ENCODE measurements at places on chromosomes 3 and 15.
A peak's percentile ranks its signal among the peaks of the same experiment; 100 is the strongest.

DNA sequence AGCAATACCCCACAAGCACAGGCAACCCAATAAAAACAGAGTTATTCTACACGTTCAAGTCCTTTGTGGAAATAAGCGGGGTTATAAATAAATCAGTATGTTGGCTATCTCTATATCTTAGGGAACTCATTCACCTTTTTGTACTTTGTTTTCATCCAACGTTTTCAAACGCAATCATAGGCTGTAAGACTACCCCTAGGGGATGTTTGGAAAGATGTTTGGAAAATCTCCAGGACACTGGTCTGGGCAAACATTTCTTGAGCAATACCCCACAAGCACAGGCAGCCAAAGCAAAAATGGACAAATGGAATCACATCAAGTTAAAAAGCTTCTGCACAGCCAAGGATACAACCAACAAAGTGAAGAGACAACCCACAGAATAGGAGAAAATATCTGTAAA, 70.1 kb downstream of the CLDN11 start:
- H3K36me3 ChIP-seq, result no peaks in the 10 kb centered on the region
- H3K27ac ChIP-seq, result no peak overlapping the region
- H3K4me1 ChIP-seq, result no peaks in the 10 kb centered on the region
- no peak overlapping the region for H3K4me3 ChIP-seq

GRCh38 chr15:100147828-100148227, 193.9 kb downstream of the ADAMTS17 start:
- H3K27ac ChIP-seq, result no peak overlapping the region
- H3K36me3 ChIP-seq, result no peaks in the 10 kb centered on the region
- peaks cover 8% of the 10 kb centered on the region for H3K4me1 ChIP-seq
- DNase-seq, result no peak

GRCh38 chr3:53401154-53401553, 53.8 kb upstream of the DCP1A start:
- H3K27ac ChIP-seq, result no peak overlapping the region
- H3K4me1 ChIP-seq, result no peaks in the 10 kb centered on the region
- H3K4me3 ChIP-seq, result no peak overlapping the region
- H3K36me3 ChIP-seq, result no peaks in the 10 kb centered on the region
- DNase-seq, result no peak

GRCh38 chr3:135440233-135440632, 525.3 kb upstream of the PPP2R3A start:
- H3K27ac ChIP-seq, result no peak overlapping the region
- H3K4me3 ChIP-seq, result no peak overlapping the region
- H3K27me3 ChIP-seq, result no peaks in the 10 kb centered on the region
- H3K36me3 ChIP-seq, result no peaks in the 10 kb centered on the region

- H3K4me3 ChIP-seq, result no peak overlapping the region
- peaks cover 3% of the 10 kb centered on the region for H3K4me1 ChIP-seq
- no peaks in the 10 kb centered on the region for H3K36me3 ChIP-seq
Measured at GRCh38 chr15:98823012-98823458, 174.7 kb downstream of the IGF1R start.

DNA sequence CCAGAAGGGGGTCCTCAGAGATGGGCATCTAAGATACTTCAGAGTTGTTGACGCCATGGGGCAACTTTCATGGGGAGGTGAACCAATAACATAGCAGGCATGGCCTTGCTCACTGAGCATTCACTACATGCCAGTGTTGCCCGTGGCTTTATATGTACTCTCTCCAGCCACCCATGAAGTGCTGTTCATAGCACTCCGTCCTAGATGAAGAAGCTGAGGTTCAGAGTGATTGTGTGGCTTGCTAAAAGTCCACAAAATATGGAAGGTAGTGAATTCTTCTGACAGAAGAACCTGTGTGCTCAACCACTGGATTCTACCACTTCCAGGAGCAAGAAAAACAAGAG, 9.8 kb upstream of the SEMA4B start:
- H3K27me3 ChIP-seq, result no peaks in the 10 kb centered on the region
- peaks cover 15% of the 10 kb centered on the region for H3K4me1 ChIP-seq
- no peak overlapping the region for H3K4me3 ChIP-seq
- no peaks in the 10 kb centered on the region for H3K36me3 ChIP-seq
- no peak overlapping the region for H3K27ac ChIP-seq
- DNase-seq, result no peak

DNA sequence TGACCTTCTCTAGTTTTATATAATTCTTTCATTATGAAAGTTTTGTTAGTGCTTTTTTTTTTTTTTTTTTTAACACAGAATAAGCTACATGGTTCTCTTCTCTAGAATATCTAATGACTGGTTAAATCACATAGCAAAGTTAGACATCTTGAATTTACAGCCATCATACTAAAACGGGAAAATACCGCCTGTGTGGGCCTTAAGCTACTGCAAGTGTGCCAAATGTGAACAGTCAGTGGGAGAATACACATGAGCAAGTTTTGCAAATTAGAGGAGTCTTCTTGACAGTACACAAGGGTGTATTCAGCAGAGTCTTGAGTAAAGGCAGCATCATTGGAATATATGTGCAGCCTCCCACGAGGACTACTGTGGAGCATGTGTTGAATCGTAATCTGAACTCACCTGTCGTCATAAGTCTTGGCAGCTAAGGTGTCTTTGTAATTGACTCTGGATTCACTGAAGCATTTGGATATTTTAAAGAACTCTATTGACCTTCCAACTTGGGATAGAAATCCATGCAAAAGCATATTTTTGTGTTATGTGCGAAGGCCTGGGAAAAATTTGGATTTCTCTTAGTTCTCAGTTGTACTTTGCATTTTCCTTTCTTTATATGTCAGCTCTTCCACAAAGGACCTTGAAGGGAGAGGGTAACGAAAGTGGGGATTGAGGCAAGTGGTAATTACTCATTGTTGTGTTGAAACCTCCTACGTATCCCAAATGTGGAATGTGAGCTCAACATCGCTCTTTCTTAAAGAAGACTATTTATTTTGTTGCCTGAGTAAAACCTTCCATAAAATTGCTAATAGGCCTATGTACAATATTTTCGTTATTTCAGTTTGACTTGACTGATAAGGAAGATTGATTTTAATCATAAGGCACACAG, 117.4 kb downstream of the ATG7 start:
- no peak overlapping the region for H3K27ac ChIP-seq
- H3K4me1 ChIP-seq, result peaks cover 42% of the 10 kb centered on the region
- DNase-seq, result no peak
- H3K4me3 ChIP-seq, result no peak overlapping the region
- no peaks in the 10 kb centered on the region for H3K36me3 ChIP-seq

DNA sequence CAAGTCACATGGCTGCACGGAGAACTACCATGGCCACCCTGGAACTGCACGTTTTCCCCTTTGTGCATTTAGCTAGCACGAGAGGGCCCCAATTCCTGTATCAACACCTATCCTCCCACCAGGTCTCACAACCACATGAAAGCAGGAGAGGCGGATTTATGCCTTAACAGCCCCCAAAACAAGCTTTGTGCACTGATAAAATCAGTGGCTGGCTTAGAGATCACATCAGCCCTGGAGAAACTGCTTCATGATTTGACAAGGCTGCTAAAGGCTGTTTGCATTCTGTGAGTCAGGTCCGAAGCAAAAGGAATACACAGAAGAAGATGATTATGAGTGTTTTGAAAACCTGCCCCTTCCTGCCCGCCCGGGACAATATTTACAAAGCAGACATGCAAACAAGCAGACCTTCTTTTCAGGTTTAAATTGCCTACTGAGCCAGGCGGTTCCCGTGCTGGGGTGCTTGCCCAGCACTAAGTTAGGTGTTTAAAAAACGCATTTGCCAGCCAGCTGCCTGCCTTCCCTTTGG, 25.9 kb downstream of the CEMIP start:
- no peak overlapping the region for H3K4me3 ChIP-seq
- DNase-seq, result no peak
- H3K27ac ChIP-seq, result no peak overlapping the region
- H3K27me3 ChIP-seq, result no peaks in the 10 kb centered on the region
- H3K4me1 ChIP-seq, result no peaks in the 10 kb centered on the region

DNA sequence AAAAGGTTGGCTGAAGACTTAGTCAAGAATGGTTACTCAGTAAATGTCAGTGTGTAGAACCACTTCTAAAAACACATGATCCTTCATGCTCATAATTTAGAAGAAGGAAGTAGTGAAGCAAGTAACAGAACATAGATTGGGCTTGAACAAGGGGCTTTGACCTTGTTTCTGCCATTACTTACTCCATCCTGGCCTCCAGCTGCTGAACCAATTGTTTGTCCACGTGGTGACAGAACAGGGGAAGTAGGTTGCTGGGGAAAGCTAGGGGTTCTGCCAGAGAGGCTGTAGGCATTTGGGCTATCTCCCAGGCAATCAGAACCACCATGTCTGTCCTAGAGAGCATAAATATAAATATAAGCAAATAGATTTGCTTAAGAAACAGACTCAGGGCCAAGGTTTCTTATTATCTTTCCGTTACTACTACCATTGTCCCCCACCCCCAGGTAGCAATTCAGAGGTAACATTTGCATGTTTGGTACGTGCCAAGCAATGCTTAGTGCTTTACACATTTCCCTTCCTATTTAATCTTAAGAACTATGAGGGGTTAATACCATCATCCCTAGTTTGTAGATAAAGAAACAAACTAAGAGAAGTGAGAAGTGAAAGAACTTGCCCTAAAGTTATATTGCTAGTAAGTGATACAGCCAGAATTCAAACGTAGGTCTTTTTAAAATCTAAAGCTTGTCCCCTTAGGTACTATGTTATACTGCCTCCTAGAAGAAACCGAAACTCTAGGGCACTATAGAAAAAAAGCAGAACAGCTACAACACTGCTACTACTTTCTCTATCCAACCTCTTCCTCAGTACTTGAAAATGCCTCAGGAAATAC, 3.0 kb upstream of the SPG11 start:
- peaks cover 15% of the 10 kb centered on the region for H3K4me1 ChIP-seq
- H3K27ac ChIP-seq, result no peak overlapping the region
- H3K27me3 ChIP-seq, result peaks cover 3% of the 10 kb centered on the region
- DNase-seq, result no peak
- no peak overlapping the region for H3K4me3 ChIP-seq
- no peaks in the 10 kb centered on the region for H3K36me3 ChIP-seq

DNA sequence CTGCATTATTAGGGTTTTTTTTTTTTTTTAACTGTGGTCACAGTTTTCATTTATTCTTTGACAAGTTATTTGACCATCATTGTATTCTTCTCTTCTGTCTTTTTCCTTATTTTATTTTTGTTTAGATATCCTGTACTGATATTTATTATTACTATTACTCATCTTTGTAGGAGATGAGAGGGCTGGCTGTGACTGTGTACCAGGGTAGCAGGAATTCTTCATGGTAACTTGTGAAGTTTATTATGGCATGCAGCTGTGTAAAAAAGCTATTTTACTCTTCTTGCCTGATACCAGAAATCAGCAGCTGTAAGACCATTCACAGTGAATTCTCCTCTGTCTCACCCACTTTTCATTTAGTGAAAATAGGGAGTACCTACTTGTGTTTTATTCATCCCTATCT, 44.5 kb downstream of the ATP6V1A start:
- no peak for DNase-seq
- H3K4me3 ChIP-seq, result no peak overlapping the region
- no peak overlapping the region for H3K27ac ChIP-seq

- no peaks in the 10 kb centered on the region for H3K4me1 ChIP-seq
- H3K36me3 ChIP-seq, result no peaks in the 10 kb centered on the region
- no peak overlapping the region for H3K4me3 ChIP-seq
- H3K27ac ChIP-seq, result no peak overlapping the region
- no peaks in the 10 kb centered on the region for H3K27me3 ChIP-seq
Measured at GRCh38 chr3:176401211-176401610, 796.1 kb downstream of the TBL1XR1 start.

- no peaks in the 10 kb centered on the region for H3K36me3 ChIP-seq
- no peak for DNase-seq
- H3K27me3 ChIP-seq, result no peaks in the 10 kb centered on the region
- no peak overlapping the region for H3K4me3 ChIP-seq
Measured at GRCh38 chr15:26212109-26212508, 349.0 kb upstream of the ATP10A start.

DNA sequence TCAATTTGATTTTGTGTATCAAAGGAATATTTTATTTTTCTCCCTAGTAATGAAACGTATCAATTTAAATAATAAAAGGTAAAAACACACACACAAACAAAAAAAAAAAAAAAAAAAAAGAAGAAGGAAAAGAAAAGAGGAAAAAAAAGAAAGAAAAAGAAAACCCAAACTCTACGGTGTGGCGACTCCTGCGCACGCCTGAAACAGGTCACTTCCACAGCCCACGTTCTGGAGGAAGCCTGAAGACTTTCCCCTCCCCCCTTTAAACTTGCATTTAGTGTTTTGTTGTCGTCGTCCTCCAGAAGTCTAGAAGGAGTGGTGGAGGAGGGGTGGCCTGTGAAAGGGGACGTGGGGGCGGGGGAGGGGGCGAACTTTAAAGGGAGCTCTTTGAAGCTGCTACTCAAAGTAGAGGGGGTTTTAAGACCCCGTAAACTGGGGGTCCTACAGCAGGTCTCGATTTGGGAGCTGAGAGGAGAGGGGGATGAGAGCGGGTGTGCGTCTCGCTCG, 2.3 kb upstream of the TLE3 start:
- peaks cover 36% of the 10 kb centered on the region for H3K4me1 ChIP-seq
- peak overlapping the region; percentile 62 for H3K4me3 ChIP-seq

- H3K36me3 ChIP-seq, result no peaks in the 10 kb centered on the region
- no peaks in the 10 kb centered on the region for H3K4me1 ChIP-seq
- H3K4me3 ChIP-seq, result no peak overlapping the region
- DNase-seq, result no peak
- no peak overlapping the region for H3K27ac ChIP-seq
- H3K27me3 ChIP-seq, result peaks cover 27% of the 10 kb centered on the region
Measured at GRCh38 chr3:13873818-13874217, 6.1 kb downstream of the WNT7A start.

DNA sequence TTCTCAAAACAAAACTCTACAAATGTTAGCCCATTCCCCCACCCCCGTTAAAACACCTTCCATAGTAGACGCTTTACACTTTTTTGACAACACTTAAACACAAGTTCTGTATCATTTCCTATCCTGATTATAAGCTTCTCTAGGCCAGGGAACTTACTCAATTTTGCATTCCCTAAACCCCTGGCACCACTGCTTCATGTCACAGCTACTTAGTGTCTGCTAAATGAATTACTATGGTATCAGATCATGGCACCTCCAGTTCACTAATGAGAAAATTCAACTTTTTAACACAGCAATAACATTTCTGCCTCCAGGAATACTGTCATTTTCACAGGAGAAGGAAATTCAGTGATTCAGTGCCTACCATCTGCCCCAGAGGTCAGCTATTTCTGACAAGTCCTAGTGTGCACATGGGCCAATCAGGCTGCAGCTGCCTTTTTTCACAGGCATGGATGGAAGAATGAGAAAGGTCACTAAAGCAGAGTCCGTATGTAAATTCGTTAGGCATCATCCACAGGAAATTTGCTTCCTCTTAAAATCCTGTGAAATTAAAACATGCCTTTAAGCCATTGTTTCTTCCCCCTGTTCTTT, 18.5 kb downstream of the SFMBT1 start:
- no peaks in the 10 kb centered on the region for H3K27me3 ChIP-seq
- H3K4me1 ChIP-seq, result peaks cover 24% of the 10 kb centered on the region
- no peaks in the 10 kb centered on the region for H3K36me3 ChIP-seq
- no peak overlapping the region for H3K27ac ChIP-seq

- no peaks in the 10 kb centered on the region for H3K4me1 ChIP-seq
- H3K27me3 ChIP-seq, result no peaks in the 10 kb centered on the region
- no peaks in the 10 kb centered on the region for H3K36me3 ChIP-seq
- H3K4me3 ChIP-seq, result no peak overlapping the region
Measured at GRCh38 chr15:57540211-57540610, 51.5 kb upstream of the MYZAP start.

- no peaks in the 10 kb centered on the region for H3K27me3 ChIP-seq
- H3K4me3 ChIP-seq, result no peak overlapping the region
- no peaks in the 10 kb centered on the region for H3K4me1 ChIP-seq
- no peak for DNase-seq
- no peaks in the 10 kb centered on the region for H3K36me3 ChIP-seq
Measured at GRCh38 chr3:135728007-135728721, 237.4 kb upstream of the PPP2R3A start.

GRCh38 chr3:172239218-172239790, 199.9 kb downstream of the FNDC3B start:
- no peak overlapping the region for H3K4me3 ChIP-seq
- H3K27ac ChIP-seq, result no peak overlapping the region
- H3K4me1 ChIP-seq, result peaks cover 9% of the 10 kb centered on the region

All from psoas muscle (tissue), 8 donors.